ENCODE measurements at places on chromosomes 2 and 18. TPM values are rescaled to one million over a fixed set of nuclear protein-coding genes. Genes with fewer than 3 reads are reported as not detected.

- no peaks in the 10 kb centered on the region for H3K4me1 ChIP-seq
- no peak overlapping the region for H3K4me3 ChIP-seq
- DNase-seq = no peak
Observed at GRCh38 chr2:169540146-169540545, 30.6 kb downstream of the KLHL41 start.

GRCh38 chr2:72962911-72963310 is 45.6 kb downstream of the EMX1 start:
- no peak for DNase-seq
- H3K27ac ChIP-seq = no peak overlapping the region
- no peaks in the 10 kb centered on the region for H3K27me3 ChIP-seq
- H3K4me1 ChIP-seq = no peaks in the 10 kb centered on the region
- H3K36me3 ChIP-seq = no peaks in the 10 kb centered on the region

The COL6A3 gene
- 0.10 TPM for total RNA-seq

The CYS1 gene
- total RNA-seq = not detected

DNA sequence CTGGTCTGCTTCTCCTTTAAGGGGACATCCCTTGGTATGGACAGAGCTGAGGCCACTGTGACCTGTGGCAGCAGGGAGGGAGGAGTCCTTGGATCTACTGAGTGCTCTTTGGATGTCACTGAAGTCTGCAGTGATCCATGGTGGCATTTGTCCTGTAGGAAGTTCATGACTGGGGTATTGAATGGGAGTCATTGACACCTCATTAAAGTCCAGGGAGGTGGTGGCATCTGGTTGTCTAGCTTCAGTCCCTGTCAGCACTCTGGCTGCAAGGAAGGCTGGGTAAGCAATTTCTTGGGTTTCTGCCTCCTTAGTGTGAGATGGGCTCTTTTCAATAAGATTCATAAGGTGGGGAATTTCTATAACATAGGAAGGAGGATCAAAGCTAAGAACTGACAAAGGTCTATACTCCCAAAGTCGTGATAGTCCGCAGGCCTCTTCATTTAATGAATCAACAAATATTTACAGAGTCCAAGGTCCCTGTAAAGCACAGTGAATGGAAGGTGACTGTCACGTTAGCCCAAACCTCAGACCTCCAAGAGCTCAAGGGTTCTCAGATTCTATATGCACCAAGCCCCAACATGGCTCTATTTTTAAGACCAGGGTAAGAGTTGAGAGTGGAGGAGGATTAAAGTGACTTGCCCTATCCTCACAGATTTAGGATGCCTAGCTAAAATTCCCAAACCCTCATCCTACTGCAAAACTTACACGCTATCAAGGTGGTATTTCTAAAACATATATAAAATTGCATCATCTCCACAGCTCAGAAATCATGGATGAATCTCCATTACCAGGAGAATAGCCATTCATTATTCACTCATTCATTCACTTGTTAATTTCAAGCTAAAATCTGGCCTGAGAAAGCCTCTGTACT is 40.2 kb downstream of the THNSL2 start:
- H3K27ac ChIP-seq = no peak overlapping the region
- no peaks in the 10 kb centered on the region for H3K36me3 ChIP-seq
- H3K27me3 ChIP-seq = no peaks in the 10 kb centered on the region
- no peak for DNase-seq
- no peaks in the 10 kb centered on the region for H3K4me1 ChIP-seq

- no peak overlapping the region for H3K27ac ChIP-seq
- H3K36me3 ChIP-seq = no peaks in the 10 kb centered on the region
- H3K27me3 ChIP-seq = no peaks in the 10 kb centered on the region
- peaks cover 25% of the 10 kb centered on the region for H3K4me1 ChIP-seq
Observed at GRCh38 chr2:223824301-223824700, 13.1 kb downstream of the AP1S3 start.

The SERPINB10 gene
- total RNA-seq = not detected

The HNMT gene
- 0.12 TPM for total RNA-seq

- no peak overlapping the region for H3K27ac ChIP-seq
- no peak for DNase-seq
- H3K4me3 ChIP-seq = no peak overlapping the region
- no peaks in the 10 kb centered on the region for H3K27me3 ChIP-seq
Observed at GRCh38 chr2:109591206-109591605, 22.6 kb downstream of the SEPTIN10 start.

The CAPN14 gene
- 6.0 TPM for total RNA-seq

- H3K27me3 ChIP-seq = no peaks in the 10 kb centered on the region
- DNase-seq = no peak
- no peaks in the 10 kb centered on the region for H3K36me3 ChIP-seq
- H3K27ac ChIP-seq = no peak overlapping the region
Observed at GRCh38 chr2:109342930-109343329, 213.9 kb downstream of the SH3RF3 start.

The CHMP1B gene
- 52.2 TPM for total RNA-seq

DNA sequence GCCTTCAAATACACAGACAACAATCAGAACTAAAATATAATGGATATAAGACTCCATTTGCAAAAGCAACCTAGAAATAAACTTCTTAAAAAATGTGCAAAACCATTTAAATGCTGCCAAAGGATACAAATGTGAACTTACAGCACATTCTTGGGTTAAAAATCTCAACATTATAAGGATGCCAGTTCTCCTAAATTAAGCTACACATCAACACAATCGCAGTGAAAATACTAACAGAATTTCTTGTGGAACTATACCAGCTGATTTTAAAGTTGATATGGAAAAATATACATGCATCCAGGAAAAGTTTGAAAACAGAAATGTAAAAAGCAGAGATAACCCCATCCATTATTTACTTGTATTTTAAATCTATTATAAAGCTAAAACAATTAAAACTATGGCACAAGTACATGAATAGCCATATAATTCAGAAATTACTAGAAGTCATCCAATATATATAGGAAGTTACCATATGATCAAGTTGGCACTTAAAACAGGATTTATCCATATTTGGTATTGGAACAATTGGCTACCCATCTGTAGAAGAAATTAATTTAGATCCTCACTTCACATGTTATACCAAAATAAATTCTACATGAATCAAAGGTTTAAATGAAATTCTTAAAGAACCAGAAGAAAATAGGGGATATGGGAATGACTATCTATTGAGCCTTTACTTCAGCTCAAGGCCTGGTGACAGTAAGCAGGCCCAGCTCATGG is 151.7 kb upstream of the GLI2 start:
- no peaks in the 10 kb centered on the region for H3K4me1 ChIP-seq
- H3K27ac ChIP-seq = no peak overlapping the region
- peaks cover 14% of the 10 kb centered on the region for H3K27me3 ChIP-seq
- no peak for DNase-seq
- H3K36me3 ChIP-seq = no peaks in the 10 kb centered on the region

DNA sequence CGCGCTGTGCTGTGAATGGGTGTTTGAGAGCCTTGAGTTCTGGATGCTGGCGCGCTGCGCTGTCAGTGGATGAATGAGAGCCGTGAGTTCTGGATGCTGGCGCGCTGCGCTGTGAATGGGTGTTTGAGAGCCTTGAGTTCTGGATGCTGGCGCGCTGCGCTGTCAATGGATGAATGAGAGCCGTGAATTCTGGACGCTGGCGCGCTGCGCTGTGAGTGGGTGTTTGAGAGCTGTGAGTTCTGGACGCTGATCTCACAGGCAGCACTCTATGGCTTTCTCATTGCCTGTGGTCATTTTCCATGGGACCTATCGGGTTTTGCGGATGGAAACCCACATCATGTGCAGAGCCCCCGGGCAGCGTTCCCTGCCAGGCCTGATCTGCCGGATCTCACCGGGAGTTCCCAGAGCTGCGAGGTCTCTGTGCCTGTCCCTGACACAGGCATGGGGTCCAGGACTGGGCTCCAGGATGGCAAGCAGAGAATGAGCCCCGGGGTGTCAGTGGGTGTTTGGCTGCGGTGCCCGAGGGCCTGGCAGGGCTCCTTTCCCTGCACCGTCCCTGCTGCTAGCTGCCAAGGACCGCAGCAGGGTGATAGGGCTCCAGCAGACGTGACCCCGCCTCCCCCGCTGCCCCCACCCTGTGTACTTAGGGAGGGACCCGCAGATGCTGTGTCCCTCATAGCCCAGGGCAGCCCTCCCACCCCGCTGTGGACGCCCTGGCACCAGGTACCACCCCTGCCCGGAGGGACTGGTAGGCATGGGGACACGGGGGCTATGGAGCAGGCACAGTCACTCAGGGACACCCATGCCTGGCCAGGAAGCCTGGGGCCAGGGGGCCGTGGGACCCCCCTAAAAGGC is 9.7 kb downstream of the PDCD1 start:
- no peak overlapping the region for H3K27ac ChIP-seq
- H3K36me3 ChIP-seq = no peaks in the 10 kb centered on the region
- H3K4me3 ChIP-seq = no peak overlapping the region

The POTEJ gene
- total RNA-seq = not detected

DNA sequence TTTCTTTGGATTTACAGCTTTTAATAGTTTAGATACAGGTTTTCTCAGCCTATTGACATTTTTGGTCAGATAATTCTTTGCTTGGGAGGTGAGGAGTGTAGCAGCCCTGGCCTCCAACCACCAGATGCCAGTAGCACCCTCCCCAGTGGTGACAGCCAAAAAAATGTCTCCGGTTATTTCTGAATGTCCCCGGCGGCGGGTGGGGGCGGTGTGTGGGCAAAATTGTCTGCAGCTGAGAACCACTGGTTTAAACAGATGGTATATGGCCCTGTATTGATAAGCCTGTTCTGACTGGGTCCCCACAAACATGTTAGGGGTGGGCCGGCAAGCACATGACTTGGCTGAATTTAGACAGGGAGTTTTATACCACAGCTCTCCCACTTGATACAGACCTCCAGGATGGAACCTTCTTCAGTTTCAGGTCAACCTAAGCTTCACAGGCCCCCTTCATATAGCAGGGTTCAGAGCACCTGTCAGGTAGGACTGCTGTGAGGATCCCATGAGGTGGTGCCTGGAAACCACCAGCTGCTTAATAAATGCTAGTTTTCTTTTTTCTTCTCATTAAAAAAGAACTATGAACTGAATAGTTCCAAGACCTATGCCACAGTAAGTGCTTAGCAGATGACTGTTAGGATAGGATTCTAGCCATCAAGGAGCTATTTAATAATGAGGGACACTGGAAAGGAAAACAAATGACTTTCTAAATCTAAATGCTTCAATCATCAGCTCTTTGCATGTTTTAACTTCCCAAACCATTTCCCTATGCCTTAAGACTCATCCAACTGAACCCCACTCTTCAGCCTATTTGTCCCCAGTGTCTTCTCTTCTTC is 18.1 kb downstream of the LPIN2 start:
- DNase-seq = peak; percentile 81
- peak overlapping the region; percentile 4 for H3K27ac ChIP-seq
- peak overlapping the region; percentile 12 for H3K4me3 ChIP-seq
- H3K4me1 ChIP-seq = peaks cover 14% of the 10 kb centered on the region
- H3K27me3 ChIP-seq = no peaks in the 10 kb centered on the region

The AFF3 gene
- total RNA-seq = 830 TPM

The EDAR gene
- not detected for total RNA-seq

DNA sequence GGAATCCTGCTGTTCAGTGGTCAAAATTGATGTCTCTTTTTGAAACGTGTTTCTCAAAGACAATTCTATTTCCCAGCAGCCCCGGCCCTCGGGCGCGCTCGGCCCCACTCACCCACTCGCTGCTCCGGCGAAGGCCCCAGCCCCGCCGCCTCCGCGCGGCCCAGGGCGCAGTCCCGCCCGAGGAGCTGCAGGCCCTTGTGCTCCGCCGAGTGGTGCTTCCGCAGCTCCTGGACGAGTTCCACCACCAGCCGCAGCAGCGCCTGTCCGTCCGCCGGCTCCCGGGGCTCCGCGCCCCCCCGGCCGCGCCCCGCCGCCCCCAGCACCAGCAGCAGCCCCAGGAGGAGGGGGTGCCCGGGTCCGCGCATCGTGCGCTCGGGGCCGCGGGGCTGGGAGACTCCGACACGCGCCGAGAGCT is 413 bp downstream of the ALKAL2 start:
- no peaks in the 10 kb centered on the region for H3K36me3 ChIP-seq
- H3K4me1 ChIP-seq = peaks cover 20% of the 10 kb centered on the region
- peak; percentile 42 for DNase-seq
- H3K4me3 ChIP-seq = peak overlapping the region; percentile 42

- no peak overlapping the region for H3K4me3 ChIP-seq
- no peaks in the 10 kb centered on the region for H3K4me1 ChIP-seq
- no peak for DNase-seq
- H3K27ac ChIP-seq = no peak overlapping the region
- H3K27me3 ChIP-seq = no peaks in the 10 kb centered on the region
Observed at GRCh38 chr18:28411806-28412205, 234.9 kb upstream of the CDH2 start.

GRCh38 chr2:126828491-126828890 is 70.2 kb upstream of the TEX51 start:
- H3K27me3 ChIP-seq = no peaks in the 10 kb centered on the region
- DNase-seq = no peak
- no peak overlapping the region for H3K4me3 ChIP-seq
- H3K27ac ChIP-seq = no peak overlapping the region
- no peaks in the 10 kb centered on the region for H3K36me3 ChIP-seq

DNA sequence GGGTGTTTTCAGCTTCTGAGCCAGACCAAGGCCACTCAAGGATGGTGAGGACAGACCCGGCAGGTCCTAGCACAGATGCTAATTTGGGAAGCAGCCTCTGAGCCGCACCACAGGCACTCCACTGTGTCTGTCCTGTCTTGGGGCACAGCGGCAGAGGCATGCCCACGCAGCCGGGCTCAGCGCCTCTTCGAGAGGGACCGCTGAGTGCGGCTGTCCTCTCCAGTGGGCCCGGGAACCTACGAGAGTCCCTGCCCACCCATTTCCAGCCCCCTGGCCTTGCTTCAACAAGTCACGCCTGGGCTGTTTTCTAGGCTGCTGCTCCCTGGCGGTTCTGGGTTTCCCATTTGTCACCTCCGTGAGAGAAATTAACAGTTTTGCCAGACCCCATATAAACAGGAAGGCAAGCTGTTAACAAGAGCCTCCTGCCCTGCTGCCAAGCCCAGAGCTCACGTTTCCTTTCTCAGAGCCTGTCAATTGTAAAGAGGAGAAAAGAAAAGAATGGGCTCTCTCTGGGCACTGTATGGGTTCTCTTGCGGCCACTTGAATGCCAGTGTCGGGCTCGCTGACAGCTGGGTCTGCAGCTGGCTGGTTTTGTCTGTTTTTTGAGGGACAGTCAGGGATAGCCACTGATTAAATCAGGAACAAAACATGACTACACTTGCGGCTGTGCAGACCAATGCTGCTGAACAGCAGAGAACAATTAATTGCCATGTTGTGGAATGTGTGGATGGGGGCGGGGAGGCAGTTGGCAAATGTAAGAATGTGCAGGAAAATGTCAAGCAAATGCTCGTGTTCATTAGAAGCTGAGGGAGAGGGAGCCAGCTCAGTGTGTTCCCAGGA is 30.6 kb downstream of the TMEM17 start:
- DNase-seq = no peak
- H3K27ac ChIP-seq = no peak overlapping the region
- no peaks in the 10 kb centered on the region for H3K36me3 ChIP-seq
- H3K4me1 ChIP-seq = peaks cover 10% of the 10 kb centered on the region

The DOK6 gene
- total RNA-seq = not detected

The SMYD1 gene
- total RNA-seq = not detected

The TSN gene
- total RNA-seq = 43.4 TPM

The DSG1 gene
- not detected for total RNA-seq

- no peaks in the 10 kb centered on the region for H3K4me1 ChIP-seq
- peaks cover 2% of the 10 kb centered on the region for H3K27me3 ChIP-seq
- no peak for DNase-seq
Observed at GRCh38 chr18:62437235-62438017, 85.4 kb upstream of the ZCCHC2 start.

Measured in B cell (primary cell).